ENCODE measurements at places on chromosomes 4 and X.

DNA sequence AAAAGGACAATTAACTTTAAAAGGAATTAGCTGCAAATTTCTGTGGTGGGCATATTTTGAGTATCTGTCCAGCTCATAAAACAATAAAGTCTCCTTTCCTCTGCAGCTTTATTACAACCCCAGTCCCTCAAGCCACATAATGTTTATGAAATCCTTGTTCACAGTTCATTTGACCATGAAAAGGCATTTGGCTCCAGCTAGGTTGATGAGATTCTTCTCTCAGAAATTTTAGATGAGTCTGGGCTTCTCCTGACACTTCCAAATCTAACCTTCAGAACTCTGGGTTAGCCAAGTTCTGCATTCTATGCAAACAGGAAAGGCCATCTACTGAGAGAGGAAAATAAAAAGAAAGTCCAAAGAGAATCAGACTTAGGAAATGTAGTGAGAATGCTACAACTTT lies 156.8 kb downstream of the GRXCR1 start:
- DNase-seq = no peak

- no peak for DNase-seq
These were observed 7.5 kb downstream of the DTHD1 start for GRCh38 chr4:36288731-36289426.

- DNase-seq = no peak
These were observed 93.3 kb downstream of the TMEM47 start for GRCh38 chrX:34563804-34564203.

GRCh38 chr4:158724637-158725036 lies 1.4 kb upstream of the PPID start:
- no peak for DNase-seq

DNA sequence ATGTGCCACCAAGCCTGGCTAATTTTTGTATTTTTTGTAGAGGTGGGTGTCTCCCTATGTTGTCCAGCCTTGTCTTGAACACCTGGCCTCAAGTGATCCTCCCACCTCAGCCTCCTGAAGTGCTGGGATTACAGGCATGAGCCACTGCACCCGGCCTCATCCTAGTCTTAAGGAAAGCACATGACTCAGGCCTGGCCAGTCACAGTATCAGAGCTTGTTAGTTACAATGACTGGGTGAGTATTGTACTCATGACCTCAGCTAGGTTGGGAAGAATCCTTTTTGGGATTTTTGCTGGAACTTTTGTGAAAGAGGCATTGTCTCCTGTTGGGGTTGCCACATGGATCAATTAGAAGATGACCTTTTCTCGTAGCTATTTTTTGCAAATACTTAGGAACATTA lies 292.8 kb downstream of the RAPGEF2 start:
- no peak for DNase-seq

- no peak for DNase-seq
These were observed 62.1 kb downstream of the EDNRA start for GRCh38 chr4:147543034-147543433.

DNA sequence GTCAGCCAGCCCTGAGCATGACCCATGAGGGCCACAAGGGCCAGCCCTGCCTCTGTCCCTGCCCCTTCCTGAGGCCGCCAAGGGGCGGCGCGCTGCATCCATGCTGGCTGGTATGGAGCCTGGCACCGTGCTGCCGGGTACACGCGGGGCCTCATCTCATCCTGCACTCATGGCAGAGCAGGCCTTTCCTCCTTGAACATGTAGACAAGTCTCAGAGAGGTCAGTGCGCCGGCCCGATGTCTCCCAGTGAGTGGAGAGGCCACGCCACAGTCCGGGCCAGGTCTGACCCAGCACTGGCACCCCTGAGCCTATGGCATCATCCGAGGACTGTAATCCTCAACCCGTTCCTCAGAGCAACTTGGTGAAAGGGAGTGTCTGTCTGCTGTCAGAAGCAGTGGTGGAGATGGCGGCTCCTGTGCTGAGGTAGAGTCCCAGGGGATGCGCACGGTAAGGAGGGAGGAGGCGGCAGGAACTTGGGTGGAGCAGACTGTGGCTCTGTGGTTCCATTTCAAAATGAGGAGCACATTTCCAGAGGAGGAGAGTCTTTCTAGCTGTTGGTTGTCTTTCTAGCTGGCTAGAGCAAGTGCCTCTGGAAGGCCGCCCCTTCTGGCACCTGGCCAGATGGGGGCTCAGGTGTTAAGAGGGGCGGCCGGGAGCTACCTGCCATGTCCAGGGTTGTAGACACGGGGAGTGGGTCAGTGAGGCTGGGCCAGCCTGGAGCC lies 32.8 kb downstream of the TRMT44 start:
- no peak for DNase-seq

- DNase-seq = no peak
These were observed 38.0 kb downstream of the CCNG2 start for GRCh38 chr4:77194989-77195388.

DNA sequence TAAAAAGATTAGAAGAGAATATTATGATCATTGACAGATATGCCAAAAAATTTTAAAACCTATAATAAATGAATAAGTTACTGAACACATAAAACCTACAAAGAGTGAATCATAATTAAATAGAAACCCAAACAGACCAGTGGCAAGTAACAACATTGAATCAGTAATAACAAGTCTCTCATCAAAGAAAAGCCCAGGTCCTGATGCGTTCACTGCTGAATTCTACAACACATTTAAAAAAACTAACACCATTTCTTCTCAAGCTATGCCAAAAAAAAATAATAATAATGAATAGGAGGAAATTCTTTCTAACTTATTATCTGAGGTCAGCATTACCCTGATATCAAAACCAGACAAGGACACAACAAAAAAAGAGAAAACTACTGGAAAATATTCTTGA lies 30.6 kb downstream of the ACTRT1 start:
- no peak for DNase-seq

DNA sequence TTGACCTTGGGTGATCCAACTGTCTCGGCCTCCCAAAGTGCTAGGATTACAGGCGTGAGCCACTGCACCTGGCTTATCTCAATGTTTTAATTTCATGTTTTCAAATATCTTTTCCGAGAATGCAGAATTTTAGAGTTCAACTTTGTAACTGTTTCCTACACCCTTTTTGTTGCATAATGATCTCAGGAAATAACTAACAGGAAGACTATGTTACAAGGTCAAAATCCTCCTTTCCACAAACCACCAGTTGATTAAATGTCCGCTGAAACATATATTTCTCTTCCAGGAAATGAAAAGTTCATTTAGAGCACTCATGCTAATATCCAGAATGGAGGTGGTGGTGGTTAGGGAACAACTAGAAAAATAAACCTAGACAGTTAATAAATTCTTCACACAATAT lies 377.8 kb downstream of the PPP4R3C start:
- DNase-seq = no peak

- no peak for DNase-seq
These were observed 66.4 kb upstream of the BANK1 start for GRCh38 chr4:101724093-101724492.

DNA sequence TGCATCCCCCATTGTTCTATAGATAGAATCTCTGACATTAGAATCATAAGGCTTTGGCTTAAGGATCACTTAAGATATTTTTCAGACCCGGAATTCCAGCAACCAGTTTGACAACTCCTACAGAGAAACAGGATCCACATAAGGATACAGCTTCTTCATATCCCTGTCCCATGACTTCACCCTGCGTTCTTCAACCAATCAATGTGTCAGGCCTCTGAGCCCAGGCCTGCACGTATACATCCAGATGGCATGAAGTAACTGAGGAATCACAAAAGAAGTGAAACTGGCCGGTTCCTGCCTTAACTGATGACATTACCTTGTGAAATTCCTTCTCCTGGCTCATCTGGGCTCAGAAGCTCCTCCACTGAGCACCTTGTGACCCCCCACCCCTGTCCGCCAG lies 85.1 kb downstream of the MFAP3L start:
- DNase-seq = no peak
